ENCODE measurements at places on chromosomes 6 and 20. TPM values are rescaled to one million over a fixed set of nuclear protein-coding genes. Genes with fewer than 3 reads are reported as not detected.
A peak's percentile ranks its signal among the peaks of the same experiment; 100 is the strongest.

CTCFL gene
- not detected for total RNA-seq

C20orf144 gene
- under 0.01 TPM for total RNA-seq

DNA sequence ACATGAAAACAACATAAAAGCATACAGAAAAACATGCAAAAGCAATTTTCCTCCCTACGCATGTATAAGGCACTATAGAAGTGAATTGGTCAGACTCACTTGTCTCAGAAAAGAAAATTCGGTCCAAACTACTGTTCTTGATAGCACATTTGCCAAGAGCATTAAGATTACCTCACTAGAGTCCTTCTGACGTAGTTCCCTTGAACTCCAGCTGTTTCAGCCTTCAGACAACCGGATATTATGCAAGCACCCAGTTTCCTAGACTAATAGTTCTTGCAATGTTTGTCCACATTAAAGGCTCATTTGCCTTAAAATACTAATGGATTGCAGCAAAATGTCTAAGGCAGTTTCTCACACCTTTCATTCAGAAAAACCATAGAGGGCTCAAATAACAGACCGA lies 2.5 kb upstream of the CASS4 start:
- H3K27me3 ChIP-seq: no peaks in the 10 kb centered on the region
- H3K27ac ChIP-seq: peak overlapping the region; percentile 69
- H3K4me3 ChIP-seq: no peak overlapping the region
- H3K36me3 ChIP-seq: peaks cover 16% of the 10 kb centered on the region
- peak; percentile 94 for DNase-seq

RIMS4 gene
- not detected for total RNA-seq

SNX21 gene
- 11.1 TPM for total RNA-seq

- peaks cover 4% of the 10 kb centered on the region for H3K27me3 ChIP-seq
- no peaks in the 10 kb centered on the region for H3K36me3 ChIP-seq
- H3K27ac ChIP-seq: no peak overlapping the region
- no peak overlapping the region for H3K4me3 ChIP-seq
Observed at GRCh38 chr20:17768271-17768670, 68.5 kb downstream of the BANF2 start.

- H3K36me3 ChIP-seq: no peaks in the 10 kb centered on the region
- peak; percentile 97 for DNase-seq
- peak overlapping the region; percentile 42 for H3K27ac ChIP-seq
Observed at GRCh38 chr6:158849899-158850806, 31.0 kb upstream of the EZR start.

ENPP3 gene
- total RNA-seq: not detected

DNA sequence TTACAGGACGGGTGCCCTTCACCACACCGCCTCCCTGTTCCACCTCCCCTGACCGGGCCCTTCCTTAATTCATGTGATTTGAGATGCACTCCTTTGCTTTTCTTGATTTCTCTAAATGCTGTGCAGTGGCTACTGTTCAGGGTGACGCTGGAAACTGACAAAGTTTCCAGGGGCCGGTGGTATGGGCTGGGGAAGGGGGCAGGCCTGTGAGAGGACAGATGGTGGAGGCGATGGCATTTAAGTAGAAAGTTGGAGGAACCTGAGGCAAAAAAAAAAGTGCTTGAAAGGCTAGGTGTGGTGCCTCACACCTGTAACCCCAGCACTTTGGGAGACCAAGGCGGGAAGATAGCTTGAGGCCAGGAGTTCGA lies 121.6 kb upstream of the RNF24 start:
- no peak for DNase-seq
- no peak overlapping the region for H3K4me3 ChIP-seq
- H3K27me3 ChIP-seq: no peaks in the 10 kb centered on the region
- H3K4me1 ChIP-seq: peaks cover 22% of the 10 kb centered on the region

HLA-DMA gene
- 2.3 TPM for total RNA-seq

CRISP2 gene
- total RNA-seq: not detected

- no peaks in the 10 kb centered on the region for H3K4me1 ChIP-seq
- no peak for DNase-seq
- no peak overlapping the region for H3K4me3 ChIP-seq
- H3K27me3 ChIP-seq: peaks cover 3% of the 10 kb centered on the region
- no peaks in the 10 kb centered on the region for H3K36me3 ChIP-seq
Observed at GRCh38 chr20:52975029-52975732, 3.0 kb downstream of the TSHZ2 start.

ZSCAN16 gene
- total RNA-seq: 2.5 TPM

DNA sequence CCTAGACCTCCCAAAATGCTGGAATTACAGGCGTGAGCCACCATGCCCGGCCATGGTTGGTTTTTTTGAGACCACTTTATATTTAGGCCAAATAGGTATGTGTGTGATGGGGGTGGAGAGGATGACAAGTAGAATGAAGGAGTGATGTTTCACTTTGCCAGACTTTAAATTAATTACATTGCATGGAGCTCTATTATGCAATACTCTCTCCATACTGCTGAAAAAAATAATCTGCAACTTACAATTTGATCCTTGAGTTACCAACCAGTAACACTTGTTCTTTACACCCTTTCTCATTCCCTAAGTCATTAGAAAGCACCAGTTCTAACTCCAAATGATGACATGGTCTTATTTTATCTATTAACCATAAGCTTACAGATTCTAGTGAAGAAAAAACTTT lies 26.8 kb downstream of the GINM1 start:
- H3K27me3 ChIP-seq: no peaks in the 10 kb centered on the region
- no peak for DNase-seq
- H3K27ac ChIP-seq: no peak overlapping the region
- H3K36me3 ChIP-seq: peaks cover 26% of the 10 kb centered on the region

DNA sequence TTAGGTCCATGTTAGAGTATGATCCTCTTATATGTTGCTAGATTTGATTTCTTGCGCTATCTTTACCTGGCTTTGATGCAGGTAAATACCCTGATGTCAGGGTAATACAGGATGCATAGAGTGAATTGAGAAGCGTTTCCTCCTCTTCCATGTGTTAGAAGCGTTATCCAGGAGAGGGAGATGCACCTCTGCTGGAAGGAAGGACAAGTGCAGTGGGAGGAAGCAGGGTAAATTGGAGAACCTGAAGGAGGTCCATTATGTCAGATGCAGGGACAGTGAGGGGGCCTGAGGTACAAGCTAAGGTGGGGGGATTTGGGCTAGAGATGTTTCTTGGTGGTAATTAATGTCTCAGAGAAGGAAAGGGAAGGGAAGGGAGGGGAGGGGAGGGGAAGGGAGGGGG lies 7.7 kb downstream of the SHLD1 start:
- no peak for DNase-seq
- H3K36me3 ChIP-seq: peaks cover 4% of the 10 kb centered on the region

GRCh38 chr20:14220986-14221385 lies 116.4 kb downstream of the FLRT3 start:
- no peak for DNase-seq
- no peaks in the 10 kb centered on the region for H3K27me3 ChIP-seq
- H3K27ac ChIP-seq: no peak overlapping the region
- H3K4me1 ChIP-seq: no peaks in the 10 kb centered on the region

PBX2 gene
- total RNA-seq: 17.7 TPM

DNA sequence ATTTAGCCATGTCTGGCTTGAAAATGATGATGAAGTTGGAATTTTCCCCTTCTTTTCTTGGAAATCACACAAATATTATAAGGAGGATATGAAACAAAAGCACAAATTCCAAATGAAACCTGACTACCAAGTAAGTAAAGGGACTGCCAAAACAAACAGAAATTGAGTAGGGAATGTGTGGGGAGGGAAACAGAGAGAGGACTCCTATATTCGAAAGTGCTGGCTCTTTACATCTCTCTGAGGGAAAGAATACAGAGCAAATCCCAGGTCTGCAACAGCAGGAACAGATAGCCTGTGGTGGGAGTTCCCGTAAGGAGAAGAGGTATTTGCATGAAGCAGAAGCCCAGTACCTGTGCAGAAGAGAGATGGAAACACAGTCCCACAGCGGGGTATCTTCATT lies 583.7 kb downstream of the EPM2A start:
- H3K4me3 ChIP-seq: no peak overlapping the region
- no peak overlapping the region for H3K27ac ChIP-seq
- no peaks in the 10 kb centered on the region for H3K27me3 ChIP-seq
- DNase-seq: peak; percentile 5

DNA sequence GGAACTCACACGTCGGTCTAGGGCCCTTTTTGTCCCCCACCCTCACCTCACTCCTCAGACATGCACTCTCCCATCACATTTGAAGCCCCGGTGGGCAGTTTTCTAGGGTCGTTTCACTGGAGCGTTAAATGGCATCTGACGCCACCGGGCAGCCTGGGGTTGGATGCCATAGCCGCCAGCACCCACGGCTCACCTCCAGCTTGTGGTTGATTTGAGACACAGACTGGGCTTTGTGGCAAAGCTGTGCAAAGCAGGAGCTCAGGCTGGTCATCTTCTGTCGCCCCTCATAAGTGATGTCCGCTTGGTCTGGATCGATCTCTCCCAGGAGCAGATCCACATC lies 530 bp downstream of the GOPC start:
- H3K27ac ChIP-seq: peak overlapping the region; percentile 86
- H3K4me1 ChIP-seq: 0 out of 2 replicates have a peak, but pooled peaks cover 2% of the 10 kb centered on the region
- DNase-seq: no peak
- H3K4me3 ChIP-seq: peak overlapping the region; percentile 90

TMX4 gene
- total RNA-seq: 17.8 TPM

GRCh38 chr6:96700915-96701314 lies 136.4 kb downstream of the GPR63 start:
- no peaks in the 10 kb centered on the region for H3K36me3 ChIP-seq
- no peak overlapping the region for H3K27ac ChIP-seq
- no peak for DNase-seq
- no peaks in the 10 kb centered on the region for H3K27me3 ChIP-seq

- H3K4me3 ChIP-seq: no peak overlapping the region
- peak; percentile 98 for DNase-seq
- H3K27ac ChIP-seq: peak overlapping the region; percentile 97
Observed at GRCh38 chr20:31698803-31699718, 23.6 kb downstream of the BCL2L1 start.

- H3K36me3 ChIP-seq: peaks cover 38% of the 10 kb centered on the region
- peaks cover 2% of the 10 kb centered on the region for H3K4me1 ChIP-seq
- H3K27ac ChIP-seq: peak overlapping the region; percentile 52
- no peak overlapping the region for H3K4me3 ChIP-seq
- peak; percentile 57 for DNase-seq
Observed at GRCh38 chr6:56593801-56594318, 48.8 kb downstream of the DST start.

DNA sequence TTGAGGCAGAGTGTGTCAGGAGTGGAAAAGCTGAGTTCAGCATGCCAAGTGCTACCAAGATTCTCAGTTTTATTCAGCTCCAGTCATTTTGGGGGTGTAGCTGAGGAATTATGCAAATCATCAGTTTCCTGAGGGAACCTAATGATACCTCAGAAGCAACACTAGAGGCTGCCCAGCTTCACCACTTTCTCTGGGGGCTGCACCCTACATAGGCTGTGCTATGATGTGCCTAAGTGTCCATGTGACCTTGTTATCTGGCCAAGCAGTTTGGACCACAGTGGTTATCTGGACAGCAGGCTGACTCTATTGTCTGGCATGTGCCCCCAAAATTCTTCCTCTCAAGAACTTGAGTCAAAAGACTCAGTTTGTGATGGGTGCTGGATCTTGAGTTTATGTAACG lies 374.6 kb upstream of the SYNCRIP start:
- H3K27me3 ChIP-seq: no peaks in the 10 kb centered on the region
- no peaks in the 10 kb centered on the region for H3K36me3 ChIP-seq
- H3K27ac ChIP-seq: no peak overlapping the region

- H3K27ac ChIP-seq: no peak overlapping the region
- no peak for DNase-seq
- no peak overlapping the region for H3K4me3 ChIP-seq
- no peaks in the 10 kb centered on the region for H3K36me3 ChIP-seq
Observed at GRCh38 chr6:142784344-142784743, 160.6 kb downstream of the HIVEP2 start.

ZNF334 gene
- total RNA-seq: 1.4 TPM

SLC35D3 gene
- total RNA-seq: not detected

GRCh38 chr6:79713701-79714322 lies 82.7 kb downstream of the SH3BGRL2 start:
- H3K4me3 ChIP-seq: no peak overlapping the region
- H3K36me3 ChIP-seq: no peaks in the 10 kb centered on the region
- H3K27ac ChIP-seq: no peak overlapping the region
- no peaks in the 10 kb centered on the region for H3K27me3 ChIP-seq
- no peaks in the 10 kb centered on the region for H3K4me1 ChIP-seq

DNA sequence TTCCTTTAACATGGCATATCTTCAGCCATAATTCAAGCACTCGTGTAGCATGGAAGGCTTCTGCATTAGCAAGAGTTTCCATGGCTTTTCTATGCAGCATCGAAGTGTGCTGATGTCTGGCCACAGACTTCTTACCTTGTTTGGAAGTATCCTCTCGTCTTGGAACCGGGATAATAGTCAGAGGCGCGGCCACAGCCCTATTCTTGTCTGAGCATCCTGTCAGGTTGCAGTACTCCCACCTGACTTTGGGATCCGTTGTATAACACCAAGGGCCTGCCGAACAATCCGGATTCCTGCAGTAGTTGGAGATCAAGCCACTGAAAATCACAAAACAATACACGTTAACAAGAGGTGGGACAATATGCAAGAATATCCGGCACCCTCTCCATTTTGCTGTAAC lies 138.9 kb downstream of the SLC22A3 start:
- no peak for DNase-seq
- H3K4me3 ChIP-seq: no peak overlapping the region
- H3K36me3 ChIP-seq: no peaks in the 10 kb centered on the region
- no peak overlapping the region for H3K27ac ChIP-seq

BEND3 gene
- total RNA-seq: 1.8 TPM

DNA sequence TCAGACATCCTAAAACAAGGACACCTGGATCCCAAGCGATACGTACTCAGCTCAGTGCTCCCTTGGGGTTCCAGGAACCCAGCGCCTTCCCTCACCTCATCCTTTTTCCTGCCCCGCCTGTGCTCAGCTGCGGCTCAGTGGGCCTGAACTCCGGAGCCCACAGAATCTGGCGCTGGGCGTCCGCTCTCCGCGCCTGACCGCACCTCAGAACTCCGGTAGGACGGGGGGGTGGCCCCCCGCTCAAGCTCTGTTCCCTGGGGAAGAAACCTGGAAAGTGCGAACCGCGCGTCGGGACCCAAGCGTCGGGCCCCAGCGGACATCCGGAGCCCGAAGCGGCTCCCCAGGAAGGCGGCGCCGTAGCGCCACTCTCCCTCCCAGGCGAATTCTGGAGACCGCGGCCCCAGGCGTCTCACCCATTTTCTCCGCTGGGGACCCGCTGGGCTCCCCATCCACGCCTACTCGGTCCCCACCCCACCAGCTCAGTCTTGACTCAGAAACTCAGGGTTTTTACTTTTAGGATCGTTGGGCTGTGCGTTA lies 336 bp upstream of the LY6G5C start:
- H3K4me1 ChIP-seq: peaks cover 12% of the 10 kb centered on the region
- DNase-seq: peak; percentile 22
- H3K4me3 ChIP-seq: peak overlapping the region; percentile 27
- no peaks in the 10 kb centered on the region for H3K27me3 ChIP-seq

RHAG gene
- not detected for total RNA-seq

SSR1 gene
- total RNA-seq: 120 TPM

- peaks cover 30% of the 10 kb centered on the region for H3K27me3 ChIP-seq
- no peak overlapping the region for H3K27ac ChIP-seq
- peaks cover 3% of the 10 kb centered on the region for H3K4me1 ChIP-seq
- no peak overlapping the region for H3K4me3 ChIP-seq
Observed at GRCh38 chr20:35604449-35604747, 11.2 kb upstream of the SPAG4 start.

Data from IMR-90 (cell line).